ENCODE measurements at places on chromosomes 12 and 14.

DNA sequence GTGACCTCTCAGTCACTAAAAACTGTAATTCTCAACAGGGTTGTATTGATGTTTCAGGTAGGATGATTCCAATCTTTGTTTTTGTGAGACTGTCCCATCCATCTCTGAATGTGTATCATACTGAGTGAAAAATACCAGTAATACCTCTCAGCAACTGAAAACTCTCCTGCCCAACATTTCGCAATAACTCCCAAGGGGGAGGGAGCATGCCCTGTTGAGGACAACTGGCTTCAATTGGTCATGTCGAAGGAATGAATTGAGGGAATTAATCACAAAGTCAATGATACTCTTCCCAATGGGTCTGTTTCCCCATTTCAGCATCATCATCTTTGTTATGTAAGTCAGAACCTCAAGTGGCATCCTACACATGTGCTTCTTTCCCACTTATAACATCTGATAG is 102.4 kb upstream of the E2F7 start:
- DNase-seq: no peak

DNA sequence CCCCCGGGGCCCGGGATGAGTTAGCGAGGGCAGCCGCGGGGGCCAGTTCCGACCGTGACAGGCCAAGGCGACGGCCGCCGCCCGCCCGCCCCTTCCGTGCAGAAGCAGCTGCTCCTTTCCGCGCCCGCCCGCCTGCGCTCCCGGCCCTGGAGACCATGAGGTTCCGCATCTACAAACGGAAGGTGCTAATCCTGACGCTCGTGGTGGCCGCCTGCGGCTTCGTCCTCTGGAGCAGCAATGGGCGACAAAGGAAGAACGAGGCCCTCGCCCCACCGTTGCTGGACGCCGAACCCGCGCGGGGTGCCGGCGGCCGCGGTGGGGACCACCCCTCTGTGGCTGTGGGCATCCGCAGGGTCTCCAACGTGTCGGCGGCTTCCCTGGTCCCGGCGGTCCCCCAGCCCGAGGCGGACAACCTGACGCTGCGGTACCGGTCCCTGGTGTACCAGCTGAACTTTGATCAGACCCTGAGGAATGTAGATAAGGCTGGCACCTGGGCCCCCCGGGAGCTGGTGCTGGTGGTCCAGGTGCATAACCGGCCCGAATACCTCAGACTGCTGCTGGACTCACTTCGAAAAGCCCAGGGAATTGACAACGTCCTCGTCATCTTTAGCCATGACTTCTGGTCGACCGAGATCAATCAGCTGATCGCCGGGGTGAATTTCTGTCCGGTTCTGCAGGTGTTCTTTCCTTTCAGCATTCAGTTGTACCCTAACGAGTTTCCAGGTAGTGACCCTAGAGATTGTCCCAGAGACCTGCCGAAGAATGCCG is 699 bp downstream of the MGAT2 start:
- DNase-seq: peak; percentile 64

DNA sequence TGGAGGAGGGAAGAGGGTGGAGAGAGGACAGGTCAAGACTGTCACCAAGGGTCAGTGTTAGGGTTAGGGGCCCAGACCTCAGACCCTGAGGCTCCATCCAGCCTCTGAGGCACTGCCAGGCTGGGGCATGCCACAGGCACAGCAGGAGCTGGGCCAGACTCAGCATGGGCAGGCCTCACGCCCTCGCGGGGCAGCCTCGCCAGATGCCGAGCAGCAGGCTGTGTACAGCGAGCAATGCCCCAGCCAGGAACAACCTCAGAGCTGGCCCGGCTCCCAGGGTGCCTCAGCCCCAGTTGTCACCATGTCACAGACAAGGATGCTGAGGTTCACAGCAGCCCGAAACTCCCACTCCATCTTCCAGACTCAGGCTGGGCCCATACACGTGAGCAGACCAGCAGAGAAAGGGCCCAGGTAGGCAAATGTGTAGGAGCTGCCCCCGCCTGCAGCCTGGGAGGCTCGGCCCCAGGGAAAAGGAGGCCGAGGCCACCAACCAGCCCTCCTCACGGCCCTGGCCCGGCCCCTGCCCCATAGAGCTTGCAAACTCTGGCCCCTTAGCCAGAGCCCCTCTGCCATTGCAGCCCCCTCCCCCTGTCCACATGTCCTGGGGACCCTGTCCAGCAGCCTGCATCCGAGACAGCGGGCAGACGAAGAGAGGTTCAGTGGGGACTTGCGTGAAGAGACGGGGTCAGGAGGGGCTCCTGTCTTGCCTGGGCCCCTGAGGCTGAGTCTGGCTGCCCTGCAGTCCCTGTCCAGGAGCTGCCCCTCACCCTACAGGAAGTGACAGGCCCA is 7.5 kb downstream of the C14orf180 start:
- peak; percentile 40 for DNase-seq

DNA sequence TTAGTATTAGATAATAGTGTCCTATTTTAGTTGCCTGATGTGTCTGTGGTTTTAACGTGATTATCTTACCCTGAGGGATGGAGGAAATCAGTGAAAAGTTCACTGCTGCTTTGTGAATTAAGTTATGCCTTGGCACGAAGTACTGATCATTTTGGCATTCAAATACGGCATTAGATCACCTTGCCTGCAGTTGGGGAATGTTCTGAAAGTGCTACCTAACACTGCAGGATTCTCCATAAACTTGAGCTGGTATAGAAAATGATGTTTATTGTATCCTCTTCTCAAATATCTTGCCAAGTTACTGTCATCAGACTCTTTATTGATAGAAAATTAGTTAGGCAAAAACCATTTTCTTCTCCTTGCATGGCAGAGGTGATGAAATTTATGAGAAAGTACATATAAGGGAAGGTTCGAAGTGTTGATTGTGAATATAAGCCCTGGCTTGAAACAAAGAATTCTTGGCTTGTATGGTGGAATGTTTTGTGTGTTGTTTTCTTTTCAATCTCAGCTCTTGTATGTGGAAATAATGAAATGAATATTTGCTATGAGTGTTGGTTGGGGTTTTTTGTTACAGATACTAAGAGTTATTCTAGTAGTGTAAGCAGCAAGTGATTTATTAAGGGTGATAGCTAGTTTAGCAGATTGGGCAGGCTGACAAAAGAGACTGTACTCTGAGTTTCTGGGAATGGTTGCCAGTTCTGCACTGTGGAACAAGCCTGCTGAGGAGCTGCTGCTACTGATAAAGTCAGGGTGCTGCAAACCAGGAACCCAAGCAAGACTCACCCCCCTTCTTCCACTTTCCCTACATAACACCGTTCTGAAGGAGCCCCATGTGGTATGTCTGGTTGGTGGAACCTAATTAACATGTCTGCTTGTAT is 448.3 kb downstream of the PCNX1 start:
- no peak for DNase-seq

GRCh38 chr14:100586403-100587085 is 673 bp downstream of the BEGAIN start:
- no peak for DNase-seq

GRCh38 chr12:79988368-79988767 is 53.5 kb upstream of the PPP1R12A start:
- DNase-seq: no peak

DNA sequence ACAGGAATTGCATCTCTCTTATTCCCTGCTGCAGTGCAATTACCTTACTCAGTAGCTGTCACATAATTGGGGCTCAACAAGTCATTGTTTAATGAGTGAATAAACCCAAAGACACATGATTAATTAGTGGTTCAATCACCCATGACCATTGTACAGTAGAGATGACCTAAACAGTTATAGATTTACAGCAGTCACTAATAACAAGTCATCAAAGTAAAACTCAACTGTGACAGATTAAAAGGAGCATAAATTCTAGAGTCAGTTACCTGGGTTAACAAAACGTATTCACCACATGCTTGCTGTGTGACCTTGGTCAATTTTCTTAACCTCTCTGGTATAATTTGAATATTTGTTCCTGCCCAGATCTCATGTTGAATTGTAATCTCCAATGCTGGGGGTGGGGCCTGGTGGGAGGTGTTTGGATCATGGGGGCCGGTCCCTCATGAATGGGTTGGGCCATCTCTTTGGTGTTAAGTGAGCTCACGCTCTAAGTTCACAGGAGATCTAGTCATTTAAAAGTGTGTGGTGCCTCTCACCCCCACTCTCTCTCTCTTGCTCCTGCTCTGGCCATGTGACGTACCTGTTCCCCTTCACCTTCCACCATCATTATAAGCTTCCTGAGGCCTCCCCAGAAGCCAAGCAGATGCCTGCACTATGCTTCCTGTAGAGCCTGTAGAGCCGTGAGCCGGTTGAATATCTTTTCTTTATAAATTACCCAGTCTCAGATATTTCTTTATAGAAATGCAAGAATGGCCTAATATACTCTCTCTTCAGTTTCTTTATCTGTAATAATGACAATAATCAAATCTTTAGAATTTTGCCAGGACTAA is 141.9 kb upstream of the PLEKHG7 start:
- DNase-seq: no peak

GRCh38 chr12:549476-550082 is 89.8 kb downstream of the B4GALNT3 start:
- no peak for DNase-seq

DNA sequence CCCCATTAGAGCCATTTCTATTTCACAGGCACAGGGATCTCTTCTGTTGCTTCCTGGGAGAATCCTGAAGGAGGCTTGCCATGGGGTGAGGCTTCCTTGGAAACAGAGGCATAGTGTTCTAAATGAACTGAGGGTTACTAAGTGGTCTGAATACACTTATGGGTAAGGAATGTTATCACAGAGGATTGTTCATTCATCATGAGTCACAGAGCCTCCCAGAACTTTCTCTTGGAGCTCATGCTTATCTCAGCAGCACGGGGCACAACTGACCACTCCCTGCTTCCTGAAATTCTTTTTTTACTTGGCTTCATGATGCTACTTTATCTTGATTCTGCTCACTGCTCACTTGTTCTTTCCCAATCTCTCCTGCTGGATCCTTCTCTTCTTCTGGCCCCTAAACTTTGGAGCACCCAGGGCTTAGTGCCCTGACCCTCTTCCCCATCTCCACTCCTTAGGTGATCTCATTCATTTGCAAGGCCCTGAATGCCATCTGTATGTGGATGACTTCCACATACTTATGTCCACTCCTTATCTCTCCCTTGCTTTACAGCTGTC is 57.9 kb downstream of the ANO6 start:
- DNase-seq: no peak

GRCh38 chr12:82517027-82517426 is 158.7 kb downstream of the METTL25 start:
- DNase-seq: no peak

GRCh38 chr14:95237121-95237957 is 80.0 kb upstream of the DICER1 start:
- no peak for DNase-seq

All from anterior cingulate cortex (tissue), 58 donors.